Activated T-cell treated with anti-CD3 and anti-CD28 coated beads for 1 hour (primary cell): ENCODE measurements at places on chromosomes 6 and 20.

GRCh38 chr20:62405108-62405980, 1.7 kb downstream of the CABLES2 start:
- no peak for DNase-seq

DNA sequence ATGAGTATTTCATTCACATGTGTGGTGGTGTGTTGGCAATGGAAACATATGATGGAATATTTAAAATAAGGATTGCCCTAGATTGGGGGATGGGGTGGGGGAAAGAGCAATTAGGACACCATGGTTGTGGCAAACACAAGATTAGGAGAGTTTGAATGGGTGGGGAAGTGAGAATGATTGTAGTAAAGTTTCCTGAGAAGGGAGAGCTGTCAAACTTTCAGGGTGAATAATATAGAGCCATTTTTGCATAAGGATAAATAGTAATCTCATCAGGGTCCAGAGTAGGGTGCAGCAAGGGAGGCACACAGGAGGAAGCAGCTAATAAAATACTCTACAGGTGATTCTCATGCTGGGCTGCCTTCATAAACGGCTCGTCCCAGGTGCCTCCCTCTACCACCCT, 294.9 kb upstream of the MARCKS start:
- no peak for DNase-seq

- DNase-seq = no peak
Measured at GRCh38 chr6:56349194-56349593, 101.8 kb upstream of the COL21A1 start.

DNA sequence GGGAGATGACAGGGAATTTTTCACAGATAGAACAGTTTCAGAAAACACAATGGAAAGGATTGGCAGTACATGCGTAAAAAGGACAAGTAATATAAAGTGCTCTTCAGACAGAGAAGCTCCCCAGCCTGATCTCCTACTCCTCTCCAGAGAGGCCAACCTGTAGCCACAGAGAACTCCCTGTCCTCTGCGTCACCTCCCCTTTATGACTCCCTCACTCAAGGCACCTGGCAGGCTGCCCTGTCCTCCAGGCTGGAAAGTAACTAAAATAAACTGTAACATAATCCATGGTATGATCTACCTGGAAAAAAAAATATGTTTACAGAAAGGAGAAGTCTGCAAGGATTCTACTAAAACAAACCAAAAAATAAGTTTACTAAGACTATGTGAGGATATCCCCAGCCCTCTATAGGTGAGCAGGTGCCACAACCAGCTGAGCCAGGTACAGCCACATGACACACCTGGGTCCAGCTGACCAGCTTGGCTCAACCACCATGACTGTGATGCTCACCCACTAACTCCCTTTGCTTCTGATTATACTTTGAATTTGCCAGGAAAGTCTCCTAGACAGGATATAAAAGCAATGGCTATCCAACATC, 29.2 kb downstream of the MBOAT1 start:
- no peak for DNase-seq

GRCh38 chr20:59961423-59961822, 3.2 kb downstream of the CDH26 start:
- no peak for DNase-seq

GRCh38 chr6:74946961-74947360, 258.9 kb downstream of the COL12A1 start:
- DNase-seq = no peak

- no peak for DNase-seq
Measured at GRCh38 chr20:45105317-45105716, 4.4 kb upstream of the KCNS1 start.

DNA sequence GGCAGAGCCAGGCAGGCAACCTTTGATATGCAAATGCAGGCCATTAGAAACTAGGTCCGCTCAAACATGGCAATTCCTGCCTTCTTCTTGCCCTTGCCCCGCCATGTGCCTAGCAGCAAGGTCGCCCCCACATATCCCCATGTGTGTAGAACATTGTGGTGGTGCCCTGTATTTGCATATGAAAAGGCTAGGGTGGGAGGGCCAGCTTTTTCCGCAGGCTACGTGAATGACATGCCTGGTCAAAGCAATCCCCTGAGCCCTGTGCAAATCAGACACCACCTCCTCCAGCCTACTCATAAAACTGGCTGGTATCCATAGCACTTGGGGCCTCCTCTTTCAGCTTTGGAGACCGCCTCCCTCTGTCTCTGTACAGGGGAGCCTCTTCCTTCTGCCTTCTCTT, 31.6 kb downstream of the GSTA2 start:
- DNase-seq = no peak

GRCh38 chr20:20261159-20261558, 106.7 kb upstream of the INSM1 start:
- DNase-seq = no peak

DNA sequence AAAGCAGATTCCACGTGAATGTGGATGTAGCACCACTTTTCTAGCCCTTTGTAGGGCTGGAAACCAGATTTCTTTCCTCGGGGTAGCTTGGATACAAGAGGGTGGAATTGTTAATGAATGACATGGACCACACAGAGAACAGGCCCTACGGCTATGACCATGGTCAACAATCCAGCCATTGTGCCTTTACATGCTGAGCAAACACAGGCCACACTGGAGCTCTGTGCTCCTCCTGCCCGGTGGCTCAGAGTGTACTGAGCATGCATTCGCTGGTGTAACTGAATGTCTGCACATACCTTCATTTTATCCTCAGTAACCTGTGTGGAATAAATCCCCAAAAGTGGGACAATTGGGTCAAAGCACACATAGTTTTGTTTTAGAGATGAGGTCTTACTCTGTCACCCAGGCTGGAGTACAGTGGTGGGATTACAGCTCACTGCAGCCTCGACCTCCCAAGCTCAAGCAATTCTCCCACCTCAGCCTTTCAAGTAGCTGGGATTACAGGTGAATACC, 32.8 kb downstream of the LRP11 start:
- DNase-seq = no peak

DNA sequence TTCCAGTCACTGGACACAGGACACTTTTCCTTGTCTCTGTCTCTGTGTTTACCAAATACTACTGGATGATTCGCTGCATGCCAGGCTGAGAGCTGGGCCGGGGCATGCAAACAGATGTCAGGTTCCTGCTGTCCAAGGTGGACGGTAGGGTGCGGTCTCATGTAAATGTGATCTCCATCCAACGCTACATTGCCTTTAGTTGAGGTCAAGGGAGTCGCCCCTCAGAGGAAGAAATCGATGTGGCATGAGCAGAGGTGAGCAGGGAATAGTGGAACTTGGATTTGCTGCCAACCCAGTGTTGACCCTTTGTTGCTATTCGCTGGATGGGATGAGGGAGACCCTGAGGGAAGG, 9.8 kb upstream of the TOX2 start:
- no peak for DNase-seq

- no peak for DNase-seq
Measured at GRCh38 chr6:45478240-45478639, 100.5 kb upstream of the SUPT3H start.

DNA sequence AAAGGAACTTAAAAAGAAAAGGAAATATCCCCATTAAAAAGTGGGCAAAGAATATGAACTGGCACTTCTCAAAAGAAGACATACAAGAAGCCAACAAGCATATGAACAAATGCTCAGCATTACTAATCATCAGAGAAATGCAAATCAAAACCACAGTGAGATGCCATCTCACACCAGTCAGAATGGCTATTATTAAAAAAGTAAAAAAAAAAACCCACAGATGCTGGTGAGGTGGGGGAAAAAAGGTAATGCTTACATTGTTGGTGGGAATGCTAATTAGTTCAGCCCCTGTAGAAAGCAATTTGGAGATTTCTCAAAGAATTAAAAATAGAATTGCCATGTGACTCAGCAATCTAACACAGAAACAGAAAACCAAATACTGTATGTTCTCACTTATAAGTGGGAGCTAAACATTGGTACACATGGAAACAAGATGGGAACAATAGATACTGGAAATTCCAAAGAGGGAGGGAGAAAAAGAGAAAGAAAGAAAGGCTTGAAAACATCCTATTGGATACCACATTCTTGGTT, 437.1 kb downstream of the GRIK2 start:
- DNase-seq = no peak

DNA sequence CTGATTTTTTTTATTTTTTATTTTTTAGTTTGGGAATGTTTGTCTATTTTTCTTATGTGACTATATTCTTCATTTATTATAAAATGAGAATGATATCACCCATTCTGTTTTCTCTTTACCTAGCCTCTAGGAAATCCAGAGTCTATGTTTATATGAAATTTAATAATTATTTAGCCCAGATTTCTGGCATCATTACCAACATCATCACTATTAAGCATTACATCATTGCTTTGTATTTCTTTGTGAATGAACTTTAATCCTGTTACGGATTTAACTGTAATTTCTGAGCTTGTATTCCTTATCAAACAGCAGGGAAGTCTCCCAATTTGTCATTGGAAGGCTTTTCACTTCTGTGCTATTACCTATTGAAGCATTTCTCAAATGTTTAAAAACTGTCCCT, 72.7 kb upstream of the NOX3 start:
- DNase-seq = no peak

DNA sequence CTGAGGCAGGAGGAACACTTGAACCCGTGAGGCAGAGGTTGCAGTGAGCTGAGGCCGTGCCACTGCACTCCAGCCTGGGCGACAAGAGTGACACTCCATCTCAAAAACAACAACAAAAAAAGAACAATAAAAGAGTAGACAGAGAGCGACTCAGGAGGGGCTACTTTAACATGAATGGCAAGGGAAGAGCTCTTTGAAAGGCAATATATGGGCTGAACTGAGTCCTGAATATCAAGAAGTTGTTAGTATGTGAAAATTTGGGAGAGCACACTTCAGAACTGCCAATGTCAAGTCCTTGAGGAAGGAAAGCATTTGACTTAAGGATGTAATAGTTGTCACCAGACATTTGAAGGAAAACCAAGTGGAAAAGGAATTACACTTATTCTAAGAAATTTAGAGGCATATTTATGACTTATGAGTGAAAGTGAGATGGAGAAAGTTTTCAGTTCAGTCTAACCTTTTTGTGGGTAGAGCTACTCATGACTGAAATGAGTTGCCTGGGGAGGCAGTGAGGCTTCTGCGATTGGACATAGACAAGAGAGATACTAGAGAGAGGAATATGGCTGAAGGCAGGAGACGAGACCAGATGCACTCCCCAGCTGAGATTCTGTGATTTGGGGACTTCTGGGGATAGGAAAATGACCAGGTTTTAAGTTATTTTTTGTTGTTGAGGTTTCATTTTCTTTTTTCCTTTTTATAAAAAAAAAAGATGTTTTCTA, 48.6 kb upstream of the SLC16A10 start:
- DNase-seq = no peak

- DNase-seq = no peak
Measured at GRCh38 chr6:101645770-101646169, 252.3 kb downstream of the GRIK2 start.

- no peak for DNase-seq
Measured at GRCh38 chr6:129894921-129895320, 33.8 kb upstream of the TMEM244 start.

DNA sequence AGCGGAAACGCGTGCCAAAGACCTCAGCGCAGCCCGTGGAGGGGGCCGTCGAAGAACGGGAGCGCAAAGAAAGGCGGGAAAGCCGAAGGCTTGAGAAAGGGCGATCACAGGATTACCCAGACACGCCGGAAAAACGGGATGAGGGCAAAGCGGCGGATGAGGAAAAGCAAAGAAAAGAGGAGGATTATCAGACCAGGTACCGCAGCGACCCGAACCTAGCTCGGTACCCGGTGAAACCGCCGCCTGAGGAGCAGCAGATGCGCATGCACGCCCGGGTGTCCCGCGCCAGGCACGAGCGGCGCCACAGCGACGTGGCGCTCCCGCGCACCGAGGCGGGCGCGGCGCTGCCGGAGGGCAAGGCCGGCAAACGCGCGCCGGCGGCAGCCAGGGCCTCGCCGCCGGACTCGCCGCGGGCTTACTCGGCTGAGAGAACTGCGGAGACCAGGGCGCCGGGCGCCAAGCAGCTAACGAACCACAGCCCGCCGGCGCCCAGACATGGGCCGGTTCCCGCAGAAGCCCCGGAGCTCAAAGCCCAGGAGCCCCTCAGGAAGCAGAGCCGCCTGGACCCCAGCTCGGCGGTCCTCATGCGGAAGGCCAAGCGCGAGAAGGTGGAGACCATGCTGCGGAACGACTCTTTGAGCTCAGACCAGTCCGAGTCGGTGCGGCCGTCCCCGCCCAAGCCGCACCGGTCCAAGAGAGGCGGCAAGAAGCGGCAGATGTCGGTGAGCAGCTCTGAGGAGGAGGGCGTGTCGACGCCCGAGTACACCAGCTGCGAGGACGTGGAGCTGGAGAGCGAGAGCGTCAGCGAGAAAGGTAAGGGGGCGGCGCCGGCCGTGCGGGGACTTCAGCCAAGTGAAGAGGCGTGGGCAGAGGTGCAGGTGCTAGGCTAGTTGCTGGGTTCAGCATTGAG, 296.2 kb downstream of the RIMS1 start:
- DNase-seq = no peak

GRCh38 chr6:155614606-155615005, 159.0 kb upstream of the NOX3 start:
- DNase-seq = no peak

- no peak for DNase-seq
Measured at GRCh38 chr6:158803733-158804143, 15.4 kb downstream of the EZR start.

GRCh38 chr6:19547507-19547906, 289.7 kb upstream of the ID4 start:
- no peak for DNase-seq

DNA sequence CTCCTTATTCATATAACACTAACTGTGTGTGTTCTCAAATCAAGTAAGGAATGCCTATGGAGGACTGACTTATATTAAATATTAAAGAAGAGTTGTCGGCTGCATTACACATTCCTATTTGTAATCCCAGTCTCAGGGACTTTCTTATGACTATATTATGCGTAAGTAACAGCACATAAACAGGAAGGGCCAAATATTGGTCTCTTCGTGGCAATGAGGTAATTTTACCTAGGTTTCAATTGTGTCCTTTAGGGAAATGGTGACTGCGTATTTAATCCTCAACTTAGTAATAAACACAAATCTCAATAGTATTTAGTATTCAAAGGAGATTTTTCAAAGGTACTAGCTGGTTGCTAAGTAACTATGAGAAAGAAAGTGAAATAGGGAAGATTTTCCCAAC, 22.8 kb upstream of the EPM2A start:
- no peak for DNase-seq

DNA sequence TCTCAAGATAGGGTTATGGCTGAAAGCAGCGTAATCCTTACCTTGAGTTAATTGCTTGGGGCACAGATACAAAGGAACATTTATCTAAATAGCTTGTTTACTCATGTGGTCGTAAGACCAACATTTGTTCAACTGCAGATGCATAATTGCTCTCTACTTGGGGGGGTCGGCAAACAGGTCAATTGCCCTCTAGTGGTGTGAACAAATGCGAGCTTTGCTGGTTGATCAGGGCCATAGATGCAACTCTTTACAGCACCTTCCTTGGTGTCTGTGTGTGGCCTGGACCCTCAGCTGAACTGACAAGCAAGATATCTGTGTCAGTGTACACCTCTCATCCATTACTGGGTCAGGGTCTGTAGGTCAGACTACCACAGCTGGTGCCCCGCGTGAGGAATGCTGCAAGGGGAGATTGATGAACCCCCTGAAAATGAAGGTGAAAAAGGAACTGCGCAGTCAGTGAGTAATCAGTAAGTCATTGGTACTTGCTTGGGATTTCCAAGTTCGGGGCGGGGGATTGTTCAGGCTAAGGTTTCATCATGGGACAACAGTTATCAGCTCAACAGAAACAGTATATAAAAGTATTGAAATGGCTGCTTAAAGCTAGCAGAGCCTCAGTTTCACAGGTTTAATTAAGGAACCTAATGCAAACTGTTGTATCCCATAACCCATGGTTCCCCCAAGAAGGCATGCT, 24.0 kb downstream of the HLA-DPA1 start:
- DNase-seq = no peak
